ENCODE measurements at places on chromosomes 7 and 10.

DNA sequence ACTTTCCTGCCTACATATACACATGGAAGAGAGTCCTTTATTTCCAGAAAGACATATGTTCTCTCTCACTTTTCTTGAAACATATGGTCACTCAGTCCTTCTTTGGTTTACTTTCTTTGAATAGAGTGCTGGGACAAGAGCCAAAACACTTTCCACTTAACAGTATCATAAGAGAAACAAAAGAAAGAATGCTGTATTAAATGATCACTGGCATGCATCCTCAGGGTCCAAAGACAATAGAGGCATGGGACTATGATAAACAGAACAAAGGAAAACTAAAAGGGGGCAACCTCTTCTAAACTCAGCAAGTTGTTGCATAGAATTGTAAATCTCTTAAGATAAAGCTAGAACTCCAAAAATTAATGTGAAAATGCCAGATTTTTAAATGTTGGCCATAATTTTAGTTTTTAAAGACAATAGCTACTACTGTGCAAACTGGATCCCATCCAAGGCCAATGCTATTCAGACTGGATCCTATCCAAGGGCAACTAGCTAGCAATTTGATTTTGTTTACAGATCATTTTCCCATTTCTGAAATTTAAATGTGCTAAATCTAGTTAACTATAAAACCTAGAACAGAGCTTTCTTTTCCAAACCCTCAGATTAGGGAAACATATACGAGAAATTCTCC is 687.5 kb downstream of the SORCS3 start:
- DNase-seq: no peak

- no peak for DNase-seq
Observed at GRCh38 chr7:120842121-120842621, 15.8 kb downstream of the TSPAN12 start.

- DNase-seq: no peak
Observed at GRCh38 chr10:81135851-81136250, 598.1 kb downstream of the SH2D4B start.

- no peak for DNase-seq
Observed at GRCh38 chr7:7918736-7919448, 49.7 kb upstream of the GLCCI1 start.

DNA sequence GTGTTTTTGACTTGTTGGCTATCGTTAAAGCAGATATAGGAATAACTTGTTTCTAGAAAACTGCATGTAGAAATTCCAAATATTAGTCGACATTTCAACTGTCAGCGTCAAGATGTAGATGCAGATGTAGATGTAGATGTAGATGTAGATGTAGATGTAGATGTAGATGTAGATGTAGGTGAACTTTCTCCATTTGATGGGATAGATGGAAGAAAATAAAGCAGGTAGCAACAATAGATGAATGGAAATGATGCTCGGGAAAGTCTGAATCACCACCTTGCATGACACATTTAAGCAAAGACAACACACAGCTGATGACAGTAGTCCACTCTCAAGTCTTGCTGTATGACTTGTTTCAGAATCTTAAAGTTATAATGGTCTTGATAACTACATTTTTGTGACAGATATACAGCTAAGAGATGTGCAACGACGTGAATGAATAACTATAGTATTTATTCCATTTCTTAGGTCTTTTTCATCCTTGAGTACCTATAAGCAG is 53.5 kb downstream of the SND1 start:
- no peak for DNase-seq

- no peak for DNase-seq
Observed at GRCh38 chr7:3087243-3087755, 43.6 kb upstream of the CARD11 start.

DNA sequence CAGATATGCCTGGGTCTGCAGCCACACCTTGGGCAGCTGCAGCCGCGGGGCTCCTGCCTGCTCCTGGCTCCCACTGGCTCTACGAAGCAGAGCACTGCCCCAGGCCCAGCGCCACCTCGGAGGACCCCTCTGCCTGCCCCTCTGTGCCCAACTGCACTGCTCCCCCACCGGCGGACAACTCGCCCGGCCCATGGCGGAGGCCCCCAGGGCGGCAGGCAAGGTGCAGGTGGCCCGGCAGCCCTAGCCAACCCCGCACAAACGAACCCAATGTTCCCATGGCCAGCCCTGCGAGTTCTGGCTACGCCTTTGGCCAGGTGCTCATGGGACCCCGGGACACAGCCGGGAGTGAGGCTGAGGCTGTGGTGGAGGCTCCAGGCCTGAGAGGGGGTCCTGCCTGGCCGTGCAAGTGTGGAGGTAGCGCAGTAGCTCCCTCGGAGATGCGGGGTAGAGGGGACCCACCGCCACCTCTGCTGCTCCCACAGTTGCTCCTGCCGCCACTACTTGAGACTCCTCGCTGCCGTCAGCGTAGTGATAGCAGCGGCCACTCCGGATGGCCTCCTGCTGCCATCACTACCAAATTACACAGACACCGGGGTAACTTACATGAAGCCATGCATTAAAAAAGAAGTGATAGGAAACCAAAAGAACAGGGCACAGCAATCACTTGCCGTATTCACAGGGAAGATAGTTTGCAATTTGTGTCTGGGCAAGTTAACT is 97.3 kb upstream of the SP4 start:
- DNase-seq: no peak

DNA sequence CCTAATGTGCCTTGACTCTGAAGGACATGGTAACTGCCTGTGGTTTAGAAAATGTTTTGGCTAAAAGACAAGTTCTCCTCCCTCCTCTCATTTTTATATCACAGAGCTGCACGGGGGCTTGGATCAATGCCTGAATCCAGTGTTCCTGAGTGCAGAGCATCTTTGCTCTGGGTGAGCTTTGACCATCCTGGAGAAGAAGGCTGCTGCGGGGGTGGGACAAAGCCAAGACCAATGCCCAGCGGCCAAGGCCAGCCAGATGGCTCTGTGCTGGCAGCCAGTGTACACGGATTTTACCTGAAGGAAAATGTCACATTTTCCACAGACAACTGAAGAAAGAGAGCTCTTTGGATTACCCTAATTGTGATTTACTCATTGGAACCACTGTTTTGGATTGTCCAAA is 102.0 kb upstream of the TARP start:
- no peak for DNase-seq

DNA sequence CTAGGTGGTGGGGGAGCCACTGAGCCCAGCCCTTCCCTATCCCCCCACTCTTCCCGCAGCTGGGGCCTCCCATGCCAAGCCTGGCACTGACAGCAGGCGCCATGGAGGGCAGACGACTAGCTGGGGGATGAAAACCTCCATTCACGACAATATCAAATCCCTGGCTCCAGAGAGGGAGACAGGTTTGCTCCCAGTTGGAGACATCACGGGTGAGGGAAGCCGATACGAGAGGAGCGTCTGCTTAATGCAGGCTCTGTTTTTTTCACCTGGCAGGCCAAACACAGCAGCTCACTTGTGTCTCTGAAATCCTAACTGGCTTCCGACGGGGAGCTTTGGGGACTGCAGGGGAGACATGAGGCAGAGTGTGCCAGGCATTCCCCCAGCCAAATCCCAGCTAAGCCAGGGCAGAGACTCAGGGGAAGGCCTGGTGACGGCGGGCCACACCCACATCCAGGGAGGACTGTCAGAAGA is 307.4 kb upstream of the ZMIZ1 start:
- no peak for DNase-seq
